Spleen (tissue), 13 donors: ENCODE measurements at places on chromosomes 7 and 10. TPM values are rescaled to one million over a fixed set of nuclear protein-coding genes. Genes with fewer than 3 reads are reported as not detected.

GRCh38 chr10:84290235-84290634 lies 38.2 kb upstream of the CCSER2 start:
- H3K27ac ChIP-seq, result no peak overlapping the region
- no peaks in the 10 kb centered on the region for H3K36me3 ChIP-seq
- no peak overlapping the region for H3K4me3 ChIP-seq
- H3K4me1 ChIP-seq, result no peaks in the 10 kb centered on the region
- H3K27me3 ChIP-seq, result no peaks in the 10 kb centered on the region

STAMBPL1 gene
- 31.8 TPM for total RNA-seq

DNA sequence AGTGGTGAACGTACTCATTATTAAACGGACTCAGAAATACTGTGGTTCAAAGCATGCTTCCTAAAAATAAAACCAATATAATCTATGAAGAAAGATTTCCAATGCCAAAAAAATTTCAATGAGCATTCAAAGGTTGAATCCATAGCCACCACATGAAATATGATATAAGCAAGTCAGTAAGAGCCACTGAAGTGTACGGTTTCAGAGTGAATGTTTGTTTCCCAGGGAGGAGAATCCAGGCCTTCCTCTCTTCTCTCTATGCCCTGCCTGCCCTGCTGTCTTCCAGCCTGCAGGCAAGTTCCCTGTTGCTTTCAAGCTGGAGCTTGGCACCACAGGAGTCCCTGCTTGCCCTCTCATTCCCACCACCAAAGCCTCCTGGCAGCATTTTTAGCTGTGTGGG lies 1171.6 kb upstream of the C7orf33 start:
- H3K27ac ChIP-seq, result no peak overlapping the region
- no peaks in the 10 kb centered on the region for H3K4me1 ChIP-seq
- H3K27me3 ChIP-seq, result no peaks in the 10 kb centered on the region
- no peaks in the 10 kb centered on the region for H3K36me3 ChIP-seq

C10orf53 gene
- total RNA-seq, result not detected

- peaks cover 87% of the 10 kb centered on the region for H3K36me3 ChIP-seq
- H3K27ac ChIP-seq, result peak overlapping the region; percentile 34
- peaks cover 47% of the 10 kb centered on the region for H3K4me1 ChIP-seq
- H3K27me3 ChIP-seq, result no peaks in the 10 kb centered on the region
- H3K4me3 ChIP-seq, result no peak overlapping the region
Measured at GRCh38 chr10:32036922-32037321, 19.3 kb downstream of the KIF5B start.

KCND2 gene
- total RNA-seq, result 0.80 TPM

DNA sequence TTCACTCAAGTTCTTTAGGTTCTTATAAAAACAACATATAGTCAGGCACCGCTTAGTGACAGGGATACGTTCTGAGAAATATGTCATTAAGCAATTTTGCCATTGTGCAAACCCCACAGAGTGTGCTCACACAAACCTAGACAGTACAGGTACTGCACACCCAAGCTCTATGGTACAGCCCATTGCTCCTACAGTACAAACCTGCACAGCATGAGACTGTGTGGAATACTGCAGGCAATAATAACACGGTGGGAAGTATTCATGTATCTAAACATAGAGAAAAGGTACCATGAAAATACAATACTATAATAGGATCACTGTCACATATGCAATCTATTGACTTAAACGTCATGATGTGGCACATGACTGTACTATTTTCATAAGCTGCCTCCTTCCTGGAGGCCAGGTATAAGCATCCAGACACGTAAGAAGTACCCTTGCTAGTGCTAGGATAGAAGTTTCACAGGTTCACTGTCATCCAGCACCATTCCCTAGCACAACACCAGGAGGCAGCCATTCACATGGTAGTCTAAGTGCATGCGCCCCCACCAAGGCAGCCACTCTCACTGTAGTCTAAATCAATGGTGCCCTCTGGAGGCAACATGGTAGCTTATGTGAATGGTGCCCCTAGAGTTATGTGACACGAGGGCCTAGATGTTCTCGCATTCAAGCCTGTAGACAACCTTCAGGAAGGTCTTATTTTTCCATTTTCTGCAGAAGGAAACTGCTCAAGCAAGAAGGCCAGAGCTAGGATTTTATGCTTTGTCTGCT lies 98.5 kb downstream of the ARHGAP22 start:
- H3K4me3 ChIP-seq, result no peak overlapping the region
- no peaks in the 10 kb centered on the region for H3K36me3 ChIP-seq
- peaks cover 10% of the 10 kb centered on the region for H3K4me1 ChIP-seq
- no peaks in the 10 kb centered on the region for H3K27me3 ChIP-seq

DENND11 gene
- 65.6 TPM for total RNA-seq

NOS3 gene
- 106 TPM for total RNA-seq

EBLN1 gene
- total RNA-seq, result not detected

ZMIZ2 gene
- total RNA-seq, result 143 TPM

PNLIPRP2 gene
- not detected for total RNA-seq

GRCh38 chr7:77223261-77223660 lies 23.6 kb upstream of the FGL2 start:
- H3K36me3 ChIP-seq, result no peaks in the 10 kb centered on the region
- H3K4me1 ChIP-seq, result peaks cover 13% of the 10 kb centered on the region
- no peaks in the 10 kb centered on the region for H3K27me3 ChIP-seq
- no peak overlapping the region for H3K27ac ChIP-seq

OR2A5 gene
- total RNA-seq, result not detected

RFC2 gene
- total RNA-seq, result 19.0 TPM

NPSR1 gene
- not detected for total RNA-seq

- DNase-seq, result no peak
- H3K4me3 ChIP-seq, result no peak overlapping the region
- no peaks in the 10 kb centered on the region for H3K4me1 ChIP-seq
- H3K36me3 ChIP-seq, result no peaks in the 10 kb centered on the region
Measured at GRCh38 chr10:49207936-49208487, 19.8 kb upstream of the TMEM273 start.

DNA sequence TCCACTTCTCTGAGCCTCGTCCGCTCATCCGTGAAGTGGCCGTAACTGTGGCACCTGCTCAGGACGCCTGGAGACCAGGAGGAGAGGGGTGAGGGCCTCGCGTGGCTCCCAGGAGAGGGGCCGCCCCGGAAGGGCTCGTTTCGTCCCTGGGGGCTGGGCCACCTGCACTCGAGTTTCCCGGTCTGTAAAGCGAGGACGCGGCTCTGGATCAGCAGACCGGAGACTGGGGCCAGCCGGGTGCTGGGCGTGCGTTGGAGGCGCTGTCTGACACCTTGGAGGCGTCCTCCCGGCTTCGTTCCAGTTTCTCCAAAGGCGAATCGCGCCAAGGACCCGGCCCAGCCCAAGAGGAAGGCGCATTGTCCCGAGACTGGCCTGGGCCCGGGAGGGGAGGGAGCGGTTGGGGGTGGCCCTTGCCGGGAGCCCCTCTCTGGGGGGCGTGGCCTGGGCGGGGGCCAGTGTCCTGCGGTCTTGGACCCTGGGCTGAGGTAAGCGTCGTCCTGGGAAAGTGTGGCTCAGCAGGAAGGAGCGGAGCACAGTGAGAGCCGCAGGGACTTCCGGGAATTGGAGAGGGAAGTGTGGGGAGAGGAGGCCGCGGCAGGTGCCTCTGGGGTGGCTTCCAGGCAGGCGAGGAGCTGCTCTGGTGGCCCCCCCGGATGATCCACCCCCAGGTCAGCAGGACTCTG lies 89.6 kb downstream of the FOXL3 start:
- H3K27ac ChIP-seq, result no peak overlapping the region
- H3K27me3 ChIP-seq, result no peaks in the 10 kb centered on the region
- H3K36me3 ChIP-seq, result no peaks in the 10 kb centered on the region
- peak overlapping the region; percentile 24 for H3K4me3 ChIP-seq

NXPH1 gene
- not detected for total RNA-seq

DNA sequence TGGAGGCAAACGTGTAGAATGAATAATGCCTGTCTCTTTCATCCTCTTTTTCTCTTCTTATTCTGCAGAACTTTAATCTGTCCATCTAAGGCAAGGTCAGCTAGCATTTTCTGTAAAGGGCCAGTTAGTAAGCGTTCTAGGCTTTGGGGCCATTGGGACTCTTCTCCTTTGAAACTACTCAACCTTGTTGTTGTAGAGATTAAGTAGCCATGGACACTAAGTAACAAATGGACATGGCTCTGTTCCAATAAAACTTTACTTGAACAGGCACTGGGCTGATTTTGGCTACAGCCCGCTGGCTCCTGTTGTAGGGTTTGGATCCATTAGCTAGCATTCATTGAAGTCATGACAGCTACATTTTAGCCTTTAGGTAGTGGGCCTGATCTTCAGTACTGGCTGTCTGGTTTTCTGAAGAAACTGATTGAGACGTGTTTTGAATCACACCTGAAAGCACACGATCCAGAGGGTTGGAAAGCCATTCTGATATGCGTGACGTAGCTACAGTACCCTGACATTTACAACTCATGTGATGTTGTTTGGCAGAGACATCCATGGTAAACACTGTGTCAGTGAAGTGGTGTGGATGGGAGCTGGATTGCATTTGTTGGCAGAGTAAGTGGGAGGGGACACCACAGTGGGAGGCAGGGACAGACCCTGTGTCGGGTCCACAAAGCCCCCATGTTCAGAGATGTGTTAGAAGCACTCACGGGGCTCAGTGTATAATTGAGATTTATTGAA lies 92.5 kb downstream of the MTPN start:
- H3K36me3 ChIP-seq, result no peaks in the 10 kb centered on the region
- no peaks in the 10 kb centered on the region for H3K4me1 ChIP-seq
- no peaks in the 10 kb centered on the region for H3K27me3 ChIP-seq
- no peak for DNase-seq
- H3K27ac ChIP-seq, result no peak overlapping the region
- no peak overlapping the region for H3K4me3 ChIP-seq

FAM131B gene
- total RNA-seq, result 0.77 TPM

GRCh38 chr7:114825423-114825951 lies 96.4 kb upstream of the MDFIC start:
- H3K27ac ChIP-seq, result no peak overlapping the region
- no peak for DNase-seq
- H3K27me3 ChIP-seq, result no peaks in the 10 kb centered on the region
- no peaks in the 10 kb centered on the region for H3K36me3 ChIP-seq
- H3K4me1 ChIP-seq, result no peaks in the 10 kb centered on the region

AKR1C2 gene
- total RNA-seq, result 3.6 TPM

DNA sequence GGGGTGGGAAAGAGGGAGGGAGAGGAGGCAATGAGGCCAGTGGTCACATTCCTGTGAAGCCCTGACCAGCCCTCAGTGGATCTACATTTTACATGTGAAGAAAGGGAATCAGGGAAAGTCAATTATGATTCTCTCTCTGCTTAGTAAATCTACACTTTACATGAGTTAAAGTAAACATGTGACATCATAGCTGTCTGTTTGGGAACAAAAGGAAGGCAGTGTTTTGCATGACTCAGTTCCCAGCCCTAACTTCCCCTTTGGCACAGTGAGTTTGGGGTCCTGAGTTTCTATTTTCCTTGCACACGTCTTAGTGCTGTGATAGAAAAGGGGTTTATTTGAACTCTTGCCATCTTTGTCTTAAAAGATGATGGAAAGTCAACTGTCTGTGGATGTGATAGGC lies 615.1 kb downstream of the SDK1 start:
- no peaks in the 10 kb centered on the region for H3K36me3 ChIP-seq
- no peak for DNase-seq
- H3K27ac ChIP-seq, result no peak overlapping the region
- no peak overlapping the region for H3K4me3 ChIP-seq
- H3K4me1 ChIP-seq, result no peaks in the 10 kb centered on the region
- H3K27me3 ChIP-seq, result no peaks in the 10 kb centered on the region

DNA sequence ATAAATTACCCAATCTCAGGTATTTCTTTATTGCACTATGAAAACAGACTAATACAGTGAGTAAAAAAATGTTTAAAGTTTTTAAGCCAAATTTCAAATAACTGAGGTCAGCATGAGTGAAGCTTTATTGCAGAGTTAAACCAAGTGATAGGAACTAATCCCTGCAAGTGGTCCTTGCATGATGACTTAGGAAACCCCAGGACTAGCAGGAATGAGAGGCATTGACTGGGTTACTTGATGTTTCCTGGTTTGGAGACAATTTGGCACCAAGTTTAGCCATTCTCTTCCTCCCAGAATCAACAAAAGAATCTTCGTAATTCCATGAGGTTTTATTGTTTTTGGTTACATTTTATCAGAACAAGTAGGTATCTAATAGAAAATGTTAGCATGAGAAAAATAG lies 194.2 kb downstream of the BICC1 start:
- no peak overlapping the region for H3K4me3 ChIP-seq
- DNase-seq, result no peak
- H3K4me1 ChIP-seq, result no peaks in the 10 kb centered on the region
- H3K27me3 ChIP-seq, result no peaks in the 10 kb centered on the region

WEE2 gene
- total RNA-seq, result not detected

DNA sequence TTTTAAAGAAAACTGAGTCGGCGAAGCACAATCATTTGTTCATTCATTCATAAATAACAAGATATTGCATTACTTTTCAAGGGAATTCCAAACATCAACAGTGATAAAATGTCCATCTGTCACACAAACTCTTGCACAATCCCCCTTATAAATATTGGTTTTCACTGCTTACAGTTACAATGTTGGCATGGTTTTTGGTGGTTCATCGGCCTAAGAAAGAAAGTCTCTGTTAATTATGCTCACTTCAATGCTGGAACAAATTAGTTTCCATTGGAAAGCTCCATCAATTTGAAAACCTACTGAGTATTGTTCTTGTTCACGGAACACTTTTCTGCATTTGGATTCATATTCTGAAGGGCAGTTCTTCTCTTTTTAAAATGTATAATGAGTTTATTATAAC lies 188.5 kb downstream of the JAZF1 start:
- H3K36me3 ChIP-seq, result peaks cover 22% of the 10 kb centered on the region
- no peak overlapping the region for H3K4me3 ChIP-seq
- H3K27ac ChIP-seq, result no peak overlapping the region
- peaks cover 5% of the 10 kb centered on the region for H3K4me1 ChIP-seq
- no peak for DNase-seq
- H3K27me3 ChIP-seq, result no peaks in the 10 kb centered on the region

GRCh38 chr10:3472287-3473051 lies 299.9 kb upstream of the PITRM1 start:
- H3K4me3 ChIP-seq, result peak overlapping the region; percentile 57
- H3K27ac ChIP-seq, result peak overlapping the region; percentile 14
- H3K36me3 ChIP-seq, result no peaks in the 10 kb centered on the region
- DNase-seq, result no peak

DNA sequence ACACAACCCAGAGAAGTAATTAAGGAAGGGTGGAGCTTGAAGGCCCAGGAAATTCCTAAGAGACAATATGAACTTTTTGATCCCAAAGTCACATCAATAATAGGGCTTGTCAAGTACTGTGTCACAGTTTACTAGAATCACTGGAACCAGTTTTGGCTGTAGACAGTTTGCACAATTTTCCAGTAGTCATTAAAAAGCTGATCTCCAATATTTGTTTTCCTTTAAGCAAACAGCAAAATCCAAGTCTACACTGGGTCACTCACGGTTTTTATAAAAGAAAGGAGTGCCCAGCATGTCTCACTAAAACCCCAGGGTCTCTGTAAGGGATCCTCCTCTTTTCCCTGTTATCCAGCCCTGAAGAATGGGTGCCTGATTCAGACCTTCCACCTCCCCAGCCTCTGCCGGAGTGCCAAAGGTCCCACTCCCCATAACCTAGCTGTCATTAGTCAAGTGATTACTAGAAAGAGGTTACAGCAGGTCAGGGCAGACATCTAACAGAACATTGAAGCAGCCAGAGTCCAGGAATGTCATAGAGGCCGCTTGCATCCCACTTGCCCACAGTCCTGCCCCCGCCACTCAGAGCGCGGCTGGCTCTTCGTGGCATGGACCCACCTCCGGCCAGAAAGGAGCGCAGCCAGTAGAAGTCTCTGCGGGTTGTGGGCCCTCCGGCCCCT lies 552 bp downstream of the SLC25A16 start:
- H3K27me3 ChIP-seq, result no peaks in the 10 kb centered on the region
- peak overlapping the region; percentile 90 for H3K27ac ChIP-seq
- no peak for DNase-seq
- H3K36me3 ChIP-seq, result peaks cover 6% of the 10 kb centered on the region
- peak overlapping the region; percentile 83 for H3K4me3 ChIP-seq
